ENCODE measurements at places on chromosomes 12 and 14.
A peak's percentile ranks its signal among the peaks of the same experiment; 100 is the strongest.

GRCh38 chr12:111166779-111167540, 201.9 kb downstream of the PHETA1 start:
- DNase-seq = peak; percentile 38

DNA sequence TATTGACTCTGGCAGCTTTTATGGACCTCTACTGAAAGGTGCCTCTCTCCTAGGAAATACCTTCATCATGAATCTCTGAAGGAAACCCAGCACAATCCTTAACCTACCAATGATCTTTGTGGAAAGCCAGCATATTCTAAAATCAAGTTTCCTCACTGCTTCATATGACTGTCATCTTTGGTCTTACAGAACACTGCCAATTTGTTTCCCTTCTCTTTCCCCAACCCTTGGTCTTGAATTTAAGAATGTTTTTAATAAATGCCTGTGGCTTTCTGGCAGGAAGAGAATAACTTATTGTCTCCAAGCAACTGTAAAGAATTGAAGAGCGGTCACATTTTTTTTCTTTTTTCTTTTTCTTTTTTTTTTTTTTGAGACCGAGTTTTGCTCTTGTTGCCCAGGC, 427.6 kb downstream of the IPO8 start:
- no peak for DNase-seq

DNA sequence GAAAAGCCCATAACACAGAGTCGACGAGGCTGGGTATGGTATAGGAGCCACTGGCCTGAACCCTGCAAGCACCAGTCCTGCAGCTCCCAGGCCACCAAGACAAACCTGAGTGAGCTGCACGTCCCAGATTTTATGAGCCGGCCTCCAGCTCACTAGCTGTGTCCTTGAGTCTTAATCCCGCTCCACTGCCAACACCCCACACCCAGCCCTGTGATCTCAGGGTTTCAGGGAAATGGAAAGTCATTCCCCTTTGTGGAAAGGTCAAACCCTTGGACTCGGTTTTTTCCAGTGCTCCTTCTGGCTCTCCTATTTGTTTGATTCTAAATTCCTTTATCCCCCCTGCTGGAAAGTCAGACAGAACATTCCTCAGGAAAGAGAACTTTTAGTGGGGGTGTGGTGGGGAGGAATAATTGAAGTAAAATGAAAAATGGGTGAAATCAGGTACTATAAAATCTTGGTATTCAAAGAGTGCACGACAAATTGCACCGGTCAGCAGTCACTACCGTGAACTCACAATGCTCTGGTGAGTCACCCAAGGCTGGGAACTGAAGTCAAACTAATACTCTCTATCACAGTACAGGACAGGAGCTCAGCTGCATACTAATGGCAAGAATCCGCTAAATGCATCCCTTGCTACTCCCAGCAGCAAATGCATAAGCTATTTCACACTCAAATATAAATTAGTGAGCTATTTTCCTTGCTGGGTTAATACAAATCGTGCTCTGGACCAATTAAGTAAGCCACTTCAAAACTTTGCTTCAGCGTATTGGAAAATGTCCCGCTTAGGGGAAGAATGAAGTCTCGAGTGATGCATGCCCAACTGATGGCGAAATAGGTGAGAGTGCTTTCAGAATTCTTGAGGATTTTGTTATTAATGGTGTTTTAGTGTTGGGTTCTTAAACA, 9.0 kb downstream of the PITPNM2 start:
- DNase-seq = no peak

DNA sequence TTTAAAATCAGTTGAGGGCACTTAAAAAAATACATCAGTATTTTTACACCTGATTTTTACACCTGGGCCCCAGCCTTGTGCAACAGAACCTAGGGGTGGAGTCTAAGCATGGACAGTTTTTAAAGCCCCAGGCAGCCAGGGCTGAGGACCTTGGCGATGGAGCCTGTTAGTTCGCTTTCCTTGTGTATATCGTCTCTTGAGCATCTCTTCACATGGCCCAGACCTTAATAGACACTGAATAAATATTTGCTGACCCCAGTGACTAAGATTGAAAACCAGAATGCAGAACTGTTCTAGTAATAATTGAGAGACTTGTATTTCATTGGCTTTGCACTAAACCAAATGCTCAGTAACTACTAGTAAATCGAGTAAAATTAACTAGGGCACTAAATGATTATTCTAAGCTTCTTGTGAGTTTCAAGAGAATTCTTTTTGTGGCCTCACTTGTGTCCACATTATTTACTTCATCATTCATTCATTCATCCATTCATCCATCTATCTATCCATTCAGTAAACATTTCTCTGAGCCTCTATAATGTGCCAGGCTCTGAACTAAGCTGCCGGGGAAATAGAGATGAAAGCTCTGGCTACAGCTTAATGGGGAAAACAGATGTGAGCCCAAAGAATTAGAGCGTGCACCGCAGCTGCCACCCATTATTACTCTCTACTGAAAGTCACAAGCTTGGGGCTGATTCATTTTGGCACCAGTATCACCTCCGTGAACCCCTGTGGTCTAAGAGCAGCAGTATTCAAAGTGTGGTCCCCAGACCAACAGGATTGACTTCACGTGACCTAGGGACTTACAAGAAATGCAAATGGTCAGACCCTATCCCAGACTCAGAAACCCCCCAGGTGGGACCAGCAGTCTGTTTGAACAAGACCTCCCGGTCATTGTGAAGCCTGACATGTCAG, 30.7 kb upstream of the BCL7A start:
- DNase-seq = no peak

GRCh38 chr12:7129872-7130691, at the start of gene CLSTN3:
TSS of gene CLSTN3 (plus strand) at chr12:7130371. CDS start at chr12:7130649, 278 bp downstream.
- DNase-seq = peak; percentile 80

- DNase-seq = no peak
Measured at GRCh38 chr14:81166121-81166520, 54.6 kb downstream of the GTF2A1 start.

GRCh38 chr12:108724054-108724889, 7.0 kb downstream of the CORO1C start:
- DNase-seq = no peak

DNA sequence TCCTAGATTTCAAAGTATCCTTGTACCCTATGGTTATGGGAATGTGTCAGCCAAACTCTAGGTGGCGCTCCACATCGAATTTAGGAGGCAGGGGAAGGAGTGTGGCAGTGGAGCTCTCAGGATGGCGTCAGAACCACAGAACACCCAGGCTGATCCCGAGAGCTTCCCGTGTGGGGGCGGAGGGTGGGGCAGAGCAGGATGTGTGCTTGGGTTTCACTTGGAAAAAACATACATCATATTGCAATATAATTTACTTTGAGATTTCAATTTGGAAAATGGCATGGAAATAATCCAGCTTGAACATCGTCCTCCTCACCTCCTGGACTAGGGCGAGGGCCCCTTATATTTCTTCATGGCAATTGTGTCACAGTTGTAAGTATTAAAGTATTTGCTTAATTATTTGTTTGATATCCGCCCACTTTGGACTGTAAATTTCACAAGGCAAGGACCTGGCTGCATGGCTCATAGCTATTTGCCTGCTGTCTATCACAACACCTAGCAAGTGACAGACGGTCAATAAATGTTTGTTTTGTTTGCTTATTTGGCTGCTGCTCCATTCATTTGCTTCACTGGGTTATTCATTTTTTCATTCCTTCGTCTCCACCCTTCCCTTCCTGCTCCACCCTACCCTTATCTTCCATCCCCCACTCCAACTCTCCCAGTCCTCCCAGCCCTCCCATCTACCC, 221.5 kb upstream of the HMGA2 start:
- DNase-seq = peak; percentile 85

GRCh38 chr12:21341769-21342168, 7.1 kb upstream of the SLCO1A2 start:
- DNase-seq = no peak

- DNase-seq = peak; percentile 79
Measured at GRCh38 chr12:6233121-6233971, 33.1 kb downstream of the CD9 start.

GRCh38 chr12:32549675-32550079, 129.4 kb upstream of the DNM1L start:
- DNase-seq = peak; percentile 70

- peak; percentile 99 for DNase-seq
Measured at GRCh38 chr14:91114079-91115065, 499 bp downstream of the DGLUCY start.

GRCh38 chr12:114938487-114939210, 254.7 kb upstream of the TBX3 start:
- peak; percentile 88 for DNase-seq

DNA sequence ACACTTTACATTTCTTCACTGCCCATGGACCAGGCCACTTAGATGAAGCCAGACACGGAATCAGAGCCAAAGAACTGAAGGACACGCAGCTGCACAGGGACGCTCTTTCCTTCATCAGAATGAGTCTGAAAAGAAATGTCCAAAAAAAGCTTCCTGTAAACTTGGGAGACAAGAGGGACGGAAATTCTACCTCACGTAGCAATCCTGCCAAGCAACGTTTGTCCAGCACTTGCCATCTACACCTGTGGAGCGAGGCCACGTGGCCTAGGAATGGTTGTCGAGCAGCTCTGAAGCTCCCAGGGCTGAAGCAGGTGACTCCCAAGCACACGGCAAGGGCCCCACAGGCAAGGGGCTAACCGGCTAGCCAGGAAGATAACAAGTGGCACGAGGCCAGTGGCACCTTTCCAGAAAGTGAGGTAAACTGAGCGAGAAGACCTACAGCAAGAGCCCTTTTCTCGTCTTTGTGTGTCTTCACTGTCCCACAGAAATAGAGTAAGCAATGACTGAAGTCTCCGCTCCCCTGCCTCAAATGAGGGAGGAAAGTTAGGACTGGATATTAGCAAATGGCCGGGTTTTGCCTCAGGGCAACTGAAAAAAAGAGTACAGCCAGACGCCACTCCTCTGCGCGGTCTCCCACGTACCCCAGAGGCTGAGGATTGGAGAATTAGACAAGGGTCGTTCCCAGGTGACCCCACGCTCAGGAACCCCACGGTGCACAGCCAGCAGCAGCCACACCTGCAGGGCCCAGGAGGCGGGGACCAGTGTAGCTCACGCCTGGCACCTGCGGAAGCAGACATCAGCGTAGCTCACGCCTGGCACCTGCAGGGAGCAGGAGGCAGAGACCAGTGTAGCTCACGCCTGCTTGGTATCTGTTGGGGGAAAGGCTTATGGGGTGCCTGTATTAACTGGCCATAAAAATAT, 7.7 kb downstream of the ZNF605 start:
- DNase-seq = no peak

DNA sequence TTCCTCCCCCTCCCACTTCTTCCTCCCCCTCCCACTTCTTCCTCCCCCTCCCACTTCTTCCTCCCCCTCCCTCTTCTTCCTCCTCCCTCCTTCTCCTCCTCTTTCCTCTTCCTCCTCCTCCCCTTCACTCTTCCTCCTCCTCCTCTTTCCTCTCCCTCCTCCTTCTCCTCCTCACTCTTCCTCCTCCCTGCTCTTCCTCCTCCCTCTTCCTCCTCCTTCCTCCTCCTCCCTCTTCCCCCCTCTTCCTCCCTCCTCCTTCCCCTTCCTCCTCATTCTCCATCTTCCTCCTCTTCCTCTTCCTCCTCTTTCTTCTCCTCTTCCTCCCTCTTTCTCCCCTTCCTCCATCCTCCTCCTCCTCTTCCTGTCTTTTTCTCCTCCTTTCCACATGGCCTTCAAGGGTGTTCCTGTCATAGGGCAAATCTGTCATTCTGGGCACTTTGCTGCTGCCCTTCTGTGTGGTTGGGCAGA, 111.4 kb downstream of the PHETA1 start:
- no peak for DNase-seq

GRCh38 chr12:122872815-122873361, 23.0 kb downstream of the VPS37B start:
- no peak for DNase-seq

DNA sequence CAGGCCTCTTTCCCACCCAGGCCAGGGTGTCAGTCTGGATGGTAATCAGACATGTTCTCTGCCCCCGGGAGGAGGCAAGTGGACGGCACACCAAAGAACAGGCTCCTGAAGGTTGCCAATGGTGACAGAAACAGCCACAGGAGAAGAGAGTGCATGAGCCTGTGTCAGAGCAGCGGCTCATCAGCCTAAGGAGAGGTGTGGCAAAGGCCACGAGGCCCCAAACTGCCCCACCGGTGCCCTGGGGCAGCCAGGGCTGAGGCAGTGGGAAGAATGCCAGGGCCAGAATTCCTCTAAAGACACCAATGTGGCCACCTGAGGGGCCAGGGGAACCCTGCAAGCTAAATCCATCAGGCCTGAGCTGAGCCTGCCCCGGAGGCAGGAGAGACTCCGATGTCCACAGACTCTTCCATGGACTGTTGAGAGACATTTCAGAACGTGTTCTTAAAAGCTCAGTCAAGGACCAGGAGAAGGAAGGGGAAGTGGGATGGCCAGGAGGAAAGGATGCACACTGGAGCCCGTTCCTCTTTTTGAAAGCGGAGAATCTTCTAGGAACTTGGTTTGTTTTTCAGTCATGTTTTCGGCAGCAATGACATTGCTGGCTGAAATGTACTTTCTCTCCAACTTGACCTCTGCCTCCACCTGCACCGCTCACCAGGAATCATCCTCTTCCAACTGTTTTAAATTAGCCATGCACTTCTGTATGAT, 176.3 kb upstream of the FKBP4 start:
- no peak for DNase-seq

- no peak for DNase-seq
Measured at GRCh38 chr14:50344116-50344775, 32.1 kb downstream of the DMAC2L start.

GRCh38 chr14:88324491-88324890, 1.4 kb upstream of the KCNK10 start:
- DNase-seq = no peak

DNA sequence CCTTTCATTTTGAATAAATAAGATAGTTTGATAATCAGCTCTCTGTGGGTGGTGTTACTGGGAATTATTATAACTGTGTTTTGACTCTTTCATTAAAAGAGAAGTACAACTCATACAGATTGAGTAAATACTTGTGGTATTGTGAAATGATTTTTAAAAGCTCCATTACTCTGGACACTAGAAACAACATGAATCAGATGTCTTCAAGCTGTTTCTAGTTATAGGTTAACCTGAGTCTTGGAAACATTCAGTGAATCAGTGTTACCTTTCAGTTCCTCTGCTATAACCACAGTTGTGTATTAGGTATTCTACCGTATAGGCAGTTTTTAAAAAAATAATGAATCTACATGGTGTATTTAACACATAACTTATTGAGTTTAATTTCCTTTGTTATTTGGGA, 128.4 kb upstream of the SSTR1 start:
- no peak for DNase-seq

GRCh38 chr12:6613776-6614512, 6.8 kb upstream of the CHD4 start:
- DNase-seq = peak; percentile 97

GRCh38 chr12:115619889-115620288, 657.6 kb downstream of the MED13L start:
- DNase-seq = no peak
